ENCODE measurements at places on chromosomes 1 and 21.

DNA sequence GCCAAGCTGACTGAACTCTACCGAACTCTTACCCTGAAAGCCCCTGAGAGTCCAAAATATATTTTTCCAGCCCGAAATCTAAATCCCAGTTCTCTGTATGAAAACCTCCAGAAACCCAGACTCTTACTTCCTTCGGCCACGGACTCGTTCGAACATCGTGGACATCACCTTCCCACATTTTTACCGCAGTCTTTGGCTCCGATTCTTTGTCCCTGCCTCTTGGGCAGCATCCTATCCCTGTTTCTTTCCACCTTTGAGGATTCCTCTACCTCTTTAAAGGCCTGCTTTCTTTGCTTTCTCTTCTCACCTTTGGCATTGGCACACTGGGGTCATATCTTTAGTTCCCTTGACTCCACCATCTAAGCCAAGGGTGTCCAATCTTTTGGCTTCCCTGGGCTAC lies 932 bp upstream of the USP24 start:
- DNase-seq = no peak

- DNase-seq = no peak
Observed at GRCh38 chr1:119774746-119775490, 6.2 kb upstream of the HMGCS2 start.

DNA sequence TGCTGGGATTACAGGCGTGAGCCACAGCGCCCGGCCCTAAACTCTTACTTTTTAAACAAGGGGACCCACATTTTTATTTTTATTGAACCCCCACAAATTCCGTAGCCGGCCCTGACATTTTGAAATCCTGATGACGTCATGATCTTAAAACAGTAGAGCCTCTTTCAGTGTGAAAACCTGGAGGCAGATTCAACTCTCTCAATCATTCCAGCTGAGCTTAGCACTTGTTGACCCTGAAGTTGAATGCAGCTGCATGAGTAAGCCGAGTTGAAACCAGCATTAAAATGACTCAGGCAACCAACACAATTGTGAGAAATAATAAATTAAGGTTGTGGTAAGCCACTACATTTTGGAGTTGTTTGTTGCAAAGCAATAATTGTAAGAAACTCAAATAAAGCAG lies 93.9 kb upstream of the ADGRL4 start:
- DNase-seq = peak; percentile 80

DNA sequence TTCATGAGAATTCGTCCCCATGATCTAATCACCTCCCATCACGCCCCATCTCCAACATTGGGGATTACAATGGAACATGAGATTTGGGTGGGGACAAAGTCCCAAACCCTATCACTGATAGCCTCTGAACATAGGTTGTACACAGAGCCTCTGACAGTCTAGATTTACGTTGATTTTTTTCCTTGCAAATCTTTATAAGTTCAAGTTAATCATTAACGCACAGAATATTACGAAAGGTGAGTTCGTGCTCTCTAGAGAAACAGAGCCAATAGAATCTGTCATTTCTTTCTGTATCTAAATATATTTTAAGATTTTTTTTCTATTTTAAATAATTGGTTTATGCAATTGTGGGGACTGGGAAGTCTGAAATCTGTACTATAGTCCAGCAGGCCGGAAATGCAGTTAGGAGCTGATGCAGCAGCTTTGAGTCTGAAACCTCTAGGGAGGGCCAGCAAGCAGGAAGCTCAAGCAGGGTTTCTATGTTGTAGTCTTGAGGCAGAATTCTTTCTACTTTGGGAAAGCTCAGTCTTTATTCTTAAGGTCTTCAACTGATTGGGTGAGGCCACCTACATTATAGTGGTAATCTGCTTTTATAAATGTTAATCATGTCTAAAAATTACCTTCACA lies 61.0 kb downstream of the SELENOF start:
- no peak for DNase-seq

- DNase-seq = no peak
Observed at GRCh38 chr1:68314151-68314780, 81.9 kb upstream of the WLS start.

DNA sequence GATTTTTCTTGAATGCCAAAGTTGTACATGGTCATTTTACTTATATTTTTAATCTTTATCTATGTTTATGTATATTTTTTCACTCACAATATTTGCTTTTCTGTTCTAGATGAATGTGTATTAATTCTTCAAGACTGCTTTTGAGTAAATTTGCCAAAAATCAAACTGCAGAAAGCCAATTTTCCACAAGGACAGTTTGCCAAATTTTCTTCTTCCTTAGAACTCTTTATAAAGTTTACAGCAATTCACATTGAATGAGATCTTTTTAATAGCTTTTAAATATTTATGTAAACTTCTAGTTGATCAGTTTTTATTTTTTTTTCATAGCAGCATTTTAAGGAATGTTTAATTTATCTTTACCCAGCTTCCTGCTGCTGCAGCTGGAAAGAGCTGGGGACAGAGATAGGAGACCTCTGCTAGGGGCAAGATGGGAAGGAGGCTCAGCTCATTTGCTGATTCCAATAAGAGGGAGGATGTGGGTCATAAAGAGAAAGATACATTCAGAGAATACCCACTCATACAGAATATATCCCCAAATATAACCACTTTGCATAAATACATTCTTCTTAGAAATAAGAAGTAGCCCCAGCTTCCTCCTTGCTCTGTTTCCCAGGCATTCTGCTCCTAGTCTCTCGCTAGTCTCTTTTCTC lies 93.0 kb downstream of the ODF2L start:
- no peak for DNase-seq

- peak; percentile 83 for DNase-seq
Observed at GRCh38 chr1:47569681-47570470, 132.0 kb downstream of the FOXD2 start.

- DNase-seq = no peak
Observed at GRCh38 chr1:60087681-60088080, 14.1 kb upstream of the C1orf87 start.

GRCh38 chr21:35491920-35492678 lies 443.0 kb upstream of the RUNX1 start:
- no peak for DNase-seq

GRCh38 chr1:245677461-245678240 lies 522.9 kb downstream of the KIF26B start:
- DNase-seq = peak; percentile 18

DNA sequence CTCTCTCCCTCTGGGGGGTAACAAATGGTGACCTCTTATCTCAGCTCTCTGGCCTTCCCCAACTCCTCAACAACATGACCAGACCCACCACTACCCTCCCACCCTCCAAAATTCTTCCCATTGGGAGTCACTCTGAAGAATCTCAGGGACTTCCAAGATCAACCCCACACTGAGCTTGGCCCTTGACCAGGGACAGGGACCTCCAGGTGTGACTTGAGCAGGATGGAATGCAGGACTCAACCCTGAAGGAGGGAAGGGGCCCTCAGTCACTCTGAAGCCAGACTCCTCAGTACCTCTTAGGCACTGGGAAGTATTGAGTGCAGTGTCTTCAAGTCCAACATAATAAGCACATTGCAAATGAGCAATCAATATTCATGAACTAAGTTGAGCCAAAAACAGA lies 1.9 kb downstream of the CASQ1 start:
- peak; percentile 32 for DNase-seq

- DNase-seq = peak; percentile 78
Observed at GRCh38 chr1:21781815-21782348, 1.1 kb downstream of the USP48 start.

GRCh38 chr21:41435706-41436105 lies 9.7 kb downstream of the MX1 start:
- no peak for DNase-seq

GRCh38 chr1:62391369-62391971 lies 45.4 kb upstream of the USP1 start:
- DNase-seq = peak; percentile 21

DNA sequence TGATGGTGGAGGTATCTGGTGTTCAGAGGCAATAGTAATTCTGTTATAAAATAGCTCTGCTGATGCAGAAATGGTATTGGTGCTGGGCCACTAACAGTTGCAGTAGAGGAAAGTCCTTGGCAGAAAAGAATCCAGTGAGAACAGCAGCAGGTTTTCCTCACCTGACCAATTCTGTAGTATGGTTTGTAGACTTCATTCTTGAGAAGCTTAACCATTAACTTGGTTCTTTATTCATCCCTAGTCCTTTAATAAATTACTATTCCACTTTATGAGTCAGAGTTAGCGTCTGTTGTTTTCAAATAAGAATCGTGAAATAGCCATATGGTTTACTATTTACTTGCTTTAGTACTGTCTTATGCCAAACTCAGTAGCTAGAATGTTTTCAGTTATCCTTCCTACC lies 128.5 kb upstream of the SERTAD4 start:
- no peak for DNase-seq

- no peak for DNase-seq
Observed at GRCh38 chr1:38941093-38941492, 537 bp downstream of the RHBDL2 start.

DNA sequence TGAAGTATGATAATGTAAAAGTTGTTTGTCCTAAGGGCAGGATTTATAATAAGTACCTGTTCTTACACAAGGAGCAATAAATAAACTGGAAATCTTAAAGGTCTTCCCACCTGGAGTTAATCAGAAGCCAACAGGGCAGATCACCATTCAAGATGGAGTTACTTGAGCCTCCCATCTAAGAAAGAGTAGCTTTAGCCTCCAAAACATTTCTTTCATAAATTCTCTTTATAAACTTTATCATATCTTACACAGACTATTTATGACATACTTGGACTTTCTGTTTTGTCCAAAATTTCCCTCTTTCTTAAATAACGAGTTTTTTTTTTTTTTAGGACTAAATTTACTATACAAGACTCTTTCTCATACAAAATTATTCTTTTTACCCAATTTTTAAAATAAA lies 18.5 kb downstream of the OR2T1 start:
- peak; percentile 4 for DNase-seq

DNA sequence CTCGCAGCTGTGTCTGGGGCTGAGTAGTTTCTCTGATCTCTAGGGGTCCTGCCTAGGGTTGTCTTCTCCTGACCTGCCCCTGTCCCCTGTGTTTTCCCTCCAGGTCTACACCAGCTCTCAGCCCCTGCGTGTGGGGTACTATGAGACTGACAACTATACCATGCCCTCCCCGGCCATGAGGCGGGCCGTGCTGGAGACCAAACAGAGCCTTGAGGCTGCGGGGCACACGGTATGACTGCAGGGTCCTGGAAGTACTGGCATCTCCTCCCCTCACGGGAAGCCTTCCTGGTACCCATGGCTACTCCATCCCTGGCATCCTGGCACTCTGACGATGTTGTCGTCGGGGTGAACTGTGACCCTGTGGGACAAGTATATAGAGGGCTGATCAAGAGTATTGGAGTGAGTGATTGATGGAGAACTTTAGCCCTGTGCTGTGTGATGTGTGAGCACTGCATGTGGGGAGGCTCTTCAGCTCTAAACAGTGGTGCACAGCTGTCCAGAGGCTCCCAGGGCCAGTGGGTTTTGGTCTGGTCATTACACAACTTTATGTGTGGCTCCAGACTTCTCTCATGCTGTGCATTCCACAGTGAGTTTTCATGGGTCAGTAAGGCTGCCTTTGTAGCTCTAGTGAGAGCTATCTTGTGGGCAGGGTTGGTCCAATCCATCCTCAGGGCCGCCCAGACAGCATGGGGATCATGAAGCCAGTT lies 14.4 kb downstream of the FAAH start:
- no peak for DNase-seq

- no peak for DNase-seq
Observed at GRCh38 chr1:230212405-230212936, 145.4 kb downstream of the GALNT2 start.

GRCh38 chr1:219689774-219690173 lies 76.9 kb upstream of the ZC3H11B start:
- DNase-seq = no peak

DNA sequence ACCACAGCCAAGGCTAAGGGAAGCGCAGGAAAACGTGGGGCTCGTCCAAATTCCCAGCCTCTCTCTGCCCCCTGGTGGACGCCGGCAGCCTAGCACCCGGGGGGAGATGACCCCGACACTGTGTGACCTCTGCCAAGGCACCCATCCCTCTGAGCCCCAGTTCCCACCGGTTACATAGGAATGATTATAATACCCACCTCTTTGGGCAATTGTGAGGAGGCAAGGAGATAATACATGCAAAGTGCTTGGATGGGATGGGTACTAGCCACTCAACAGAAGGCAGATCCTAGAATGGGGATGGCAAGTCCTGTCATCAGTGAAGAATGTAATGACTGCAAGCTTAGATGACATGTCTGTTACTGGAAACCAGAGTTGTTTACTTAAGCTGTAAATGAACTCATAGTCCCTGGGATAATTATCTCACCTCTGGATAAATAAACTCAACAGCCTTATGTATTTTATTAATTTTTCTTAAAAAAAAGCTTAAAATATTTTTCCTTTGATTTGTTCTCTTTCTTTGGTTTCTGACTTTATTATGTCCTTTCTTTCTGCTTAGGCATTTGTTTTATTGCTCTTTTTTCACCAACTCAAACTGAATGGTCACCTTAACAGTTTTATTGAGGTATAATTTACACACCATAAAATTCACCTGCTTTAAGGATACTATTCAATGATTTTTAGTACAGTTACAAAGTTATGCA lies 11.3 kb upstream of the BMP8B start:
- DNase-seq = peak; percentile 59

DNA sequence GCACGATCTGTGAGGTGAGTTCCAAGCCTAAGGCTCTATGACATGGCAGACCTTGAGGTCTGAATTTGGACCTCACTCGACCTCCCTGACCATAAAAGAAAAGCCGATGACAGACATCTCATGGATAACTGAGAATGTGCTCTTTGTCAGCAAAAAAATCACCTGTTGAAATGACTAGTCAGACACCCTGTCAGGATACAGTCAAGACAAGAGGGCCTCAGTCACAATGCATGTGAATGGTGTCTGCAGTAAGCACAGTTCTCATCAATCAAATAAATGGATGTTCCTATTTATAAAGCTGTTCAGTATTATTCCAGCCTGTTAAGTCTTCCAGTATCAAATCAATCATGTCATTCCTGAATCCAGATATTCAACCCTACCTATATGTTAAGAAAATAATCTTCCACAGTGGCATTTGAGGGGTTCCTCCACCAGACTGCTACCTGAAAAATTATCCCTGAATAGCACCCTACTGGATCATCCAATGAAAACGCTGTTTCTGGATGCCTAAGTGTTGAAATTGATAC lies 28.6 kb upstream of the EXO1 start:
- DNase-seq = no peak

DNA sequence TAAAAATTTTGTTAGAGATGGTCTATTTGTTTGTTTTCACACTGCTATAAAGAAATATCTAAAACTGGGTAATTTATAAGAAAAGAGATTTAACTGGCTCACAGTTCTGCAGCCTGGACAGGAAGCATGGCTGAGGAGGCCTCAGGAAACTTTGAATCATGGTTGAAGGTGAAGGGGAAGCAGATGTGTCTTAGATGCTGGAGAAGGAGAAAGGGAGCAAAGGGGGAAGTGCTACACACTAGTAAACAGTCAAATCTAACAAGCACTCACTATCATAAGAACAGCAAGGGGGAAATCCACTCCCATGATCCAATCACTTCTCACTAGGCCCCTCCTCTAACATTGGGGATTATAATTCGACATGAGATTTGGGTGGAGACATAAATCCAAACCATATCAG lies 76.8 kb upstream of the COL24A1 start:
- no peak for DNase-seq
